Ammon's horn (tissue), 1 donor: ENCODE measurements at places on chromosomes 2 and 18.

DNA sequence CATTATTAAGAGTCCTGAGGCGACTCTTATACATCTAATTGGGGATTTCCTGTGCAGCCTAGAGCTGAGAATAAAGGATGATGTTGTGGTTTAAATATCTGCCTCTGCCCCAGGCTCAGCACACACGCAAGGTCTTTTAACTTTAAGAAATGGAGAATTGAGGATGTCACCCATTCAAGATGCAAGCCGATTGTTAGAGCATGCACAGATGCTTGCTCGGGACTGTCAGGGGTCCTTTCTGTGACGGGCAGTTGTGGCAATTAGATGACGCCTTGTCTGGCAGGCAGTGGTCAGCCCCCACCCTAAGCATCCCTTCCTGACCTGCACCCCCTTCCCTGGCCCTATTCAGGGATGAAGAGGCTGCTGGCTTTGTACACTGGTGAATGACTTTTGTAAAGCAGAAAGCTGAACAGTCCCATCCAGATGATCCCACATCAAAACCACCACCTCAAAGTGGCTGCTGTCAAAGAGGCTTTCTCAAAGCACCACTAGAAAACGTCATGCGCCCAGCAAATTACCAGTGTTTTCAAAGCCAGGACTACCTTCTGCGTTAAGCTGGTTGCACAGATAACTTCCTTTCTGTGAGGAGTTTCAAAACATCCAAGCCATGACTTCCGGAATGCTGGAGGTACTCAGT, 23.7 kb downstream of the FAM178B start:
- DNase-seq, result no peak

GRCh38 chr2:69196327-69197117, 183.5 kb downstream of the ANTXR1 start:
- no peak for DNase-seq

GRCh38 chr2:8304821-8305766, 376.8 kb upstream of the ID2 start:
- DNase-seq, result no peak

GRCh38 chr2:13819896-13820295, 812.6 kb upstream of the LRATD1 start:
- no peak for DNase-seq
